ENCODE measurements at places on chromosomes 7 and 10. TPM values are rescaled to one million over a fixed set of nuclear protein-coding genes. Genes with fewer than 3 reads are reported as not detected.

The SH2D4B gene
- total RNA-seq = 1.4 TPM

The PON3 gene
- total RNA-seq = 0.47 TPM

The ANXA11 gene
- total RNA-seq = 2.3 TPM

The ABI1 gene
- total RNA-seq = 65.7 TPM
